ENCODE measurements at places on chromosomes 13 and 19. TPM values are rescaled to one million over a fixed set of nuclear protein-coding genes. Genes with fewer than 3 reads are reported as not detected.

- peak; percentile 86 for DNase-seq
These were observed 325.1 kb downstream of the SLC7A1 start for GRCh38 chr13:29270271-29270985.

GRCh38 chr13:49108196-49108595 lies 111.9 kb upstream of the MLNR start:
- no peak for DNase-seq

DNA sequence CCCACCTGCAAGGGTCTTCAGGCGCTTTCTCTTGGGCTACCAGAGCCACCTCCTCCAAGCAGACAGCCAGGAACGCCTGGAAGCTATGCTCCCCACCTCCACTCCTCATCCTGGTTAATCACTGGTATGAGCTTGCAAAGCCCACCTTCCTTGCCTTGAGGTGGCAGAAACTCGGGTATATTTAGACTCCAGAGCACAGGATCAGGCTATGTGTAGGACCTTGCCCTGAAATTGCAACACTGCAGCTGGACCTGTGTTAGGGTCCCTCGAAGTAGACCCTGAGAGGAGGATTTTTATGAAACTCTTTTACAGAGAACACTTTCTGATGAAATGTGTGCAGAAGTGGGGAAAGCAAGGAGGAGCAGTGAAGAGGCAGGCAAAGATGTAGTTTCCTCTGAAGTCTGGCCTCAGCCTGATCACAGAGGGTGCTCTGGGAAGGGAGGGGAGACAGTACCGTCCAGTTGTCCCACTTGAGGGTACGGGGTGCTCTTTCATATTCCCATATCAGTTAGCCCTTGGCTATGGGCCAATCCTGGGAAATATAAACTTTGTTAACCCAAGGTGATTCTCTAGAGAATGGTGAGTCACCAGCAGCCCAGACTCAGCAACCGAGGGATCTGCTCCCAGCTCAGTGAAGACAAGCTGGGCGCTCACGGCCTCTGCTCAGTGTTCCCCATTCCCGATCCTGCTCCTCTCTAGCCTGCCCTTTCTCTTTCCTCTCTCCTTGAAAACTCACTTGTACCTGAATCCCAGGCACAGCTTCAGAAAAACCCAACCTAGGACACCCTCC lies 157.9 kb downstream of the UQCRFS1 start:
- no peak for DNase-seq

PRTN3 gene
- total RNA-seq: not detected

GRCh38 chr13:113637262-113638160 lies 20.5 kb downstream of the ATP4B start:
- DNase-seq: no peak

DNA sequence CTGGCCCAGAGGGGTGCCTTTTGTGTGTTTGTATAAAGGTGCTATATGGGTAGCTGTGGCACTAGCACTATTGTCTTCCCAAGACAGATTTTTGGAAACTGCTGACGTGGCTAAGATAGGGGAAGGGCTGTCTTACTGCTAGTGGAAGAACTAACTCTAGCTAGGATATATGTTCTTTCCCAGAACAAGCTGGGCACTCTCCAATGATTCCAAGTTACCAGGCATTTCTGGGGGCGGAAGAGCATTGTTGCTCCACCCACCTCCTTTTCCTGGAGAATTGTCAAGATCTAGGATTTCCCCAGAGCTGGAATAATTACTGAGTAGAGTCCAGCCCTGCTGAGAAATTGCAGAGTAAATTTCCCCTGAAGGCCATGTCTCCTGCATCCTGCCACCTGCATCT lies 408.3 kb downstream of the KLF5 start:
- DNase-seq: peak; percentile 3

DNA sequence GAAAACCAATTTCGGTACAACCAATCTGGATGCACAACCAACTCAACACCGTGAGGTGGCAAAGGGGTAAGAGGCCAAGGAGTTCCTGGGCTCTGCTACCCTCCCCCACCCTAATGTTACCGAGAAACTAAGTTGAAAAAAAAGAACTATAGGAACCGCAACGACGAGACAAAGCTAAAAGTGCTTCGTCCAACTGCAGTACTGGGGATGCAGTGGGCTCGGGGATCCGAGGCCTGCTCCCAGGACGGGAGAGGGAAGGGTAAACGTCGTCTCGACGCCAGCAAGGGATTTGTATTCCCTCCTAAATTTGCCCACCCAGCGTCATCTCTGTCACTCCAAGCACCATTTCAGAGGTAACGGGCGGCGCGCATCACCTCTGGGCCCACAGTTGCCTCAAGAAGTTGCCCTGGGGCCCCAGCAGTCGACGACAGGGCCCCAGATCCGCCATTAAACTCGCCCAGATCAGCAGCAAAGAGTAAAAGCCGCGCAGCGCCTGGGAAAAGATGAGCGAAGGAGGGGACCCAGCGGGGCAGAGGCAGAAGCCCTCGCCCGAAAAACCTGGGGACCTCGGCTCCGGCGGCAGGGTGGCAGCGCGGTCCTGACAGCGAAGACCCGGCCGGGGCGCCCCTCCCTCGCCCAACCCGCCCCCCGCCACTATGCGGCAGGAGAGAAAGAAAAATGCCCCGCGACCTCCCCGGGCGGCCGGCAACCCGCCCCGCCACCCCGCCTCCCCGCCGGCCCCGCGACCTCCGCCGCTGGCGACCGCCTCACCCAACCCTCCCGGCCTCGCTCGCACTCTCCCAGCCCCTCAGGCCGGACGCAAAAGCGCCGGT lies 752 bp downstream of the ZMYM5 start:
- peak; percentile 50 for DNase-seq

GRCh38 chr19:39448271-39448670 lies 2.9 kb downstream of the SUPT5H start:
- DNase-seq: no peak

TMIGD2 gene
- total RNA-seq: not detected

MIA gene
- total RNA-seq: 14.9 TPM

GRCh38 chr13:81326913-81327312 lies 986.0 kb upstream of the SPRY2 start:
- DNase-seq: no peak

- DNase-seq: no peak
These were observed 51.9 kb downstream of the GARRE1 start for GRCh38 chr19:34306213-34306661.

NMRK2 gene
- not detected for total RNA-seq

GRCh38 chr19:54380897-54381296 lies 16.2 kb upstream of the LAIR1 start:
- no peak for DNase-seq

LENG9 gene
- total RNA-seq: 18.1 TPM

GRCh38 chr13:26899202-26899601 lies 138.6 kb upstream of the GPR12 start:
- no peak for DNase-seq

GPALPP1 gene
- total RNA-seq: 38.8 TPM

GRCh38 chr19:57712222-57712621 lies 3.2 kb upstream of the ZNF154 start:
- DNase-seq: no peak

DNA sequence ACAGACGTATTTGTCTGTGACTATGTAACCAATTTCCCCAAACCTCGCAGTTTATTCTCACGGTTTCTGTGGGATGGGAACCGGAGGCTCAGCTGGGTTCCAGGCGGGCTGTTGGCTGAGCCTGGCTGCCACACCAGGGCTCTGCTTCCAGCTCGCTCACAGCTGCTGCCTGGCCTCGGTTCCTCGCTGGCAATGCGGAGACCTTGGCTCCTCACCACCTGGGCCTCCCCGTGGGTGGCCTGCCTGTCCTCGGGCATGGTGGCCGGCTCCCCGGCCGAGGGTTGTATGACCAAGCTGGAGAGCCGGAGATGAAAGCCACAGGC lies 218.9 kb upstream of the MAB21L1 start:
- no peak for DNase-seq

DNA sequence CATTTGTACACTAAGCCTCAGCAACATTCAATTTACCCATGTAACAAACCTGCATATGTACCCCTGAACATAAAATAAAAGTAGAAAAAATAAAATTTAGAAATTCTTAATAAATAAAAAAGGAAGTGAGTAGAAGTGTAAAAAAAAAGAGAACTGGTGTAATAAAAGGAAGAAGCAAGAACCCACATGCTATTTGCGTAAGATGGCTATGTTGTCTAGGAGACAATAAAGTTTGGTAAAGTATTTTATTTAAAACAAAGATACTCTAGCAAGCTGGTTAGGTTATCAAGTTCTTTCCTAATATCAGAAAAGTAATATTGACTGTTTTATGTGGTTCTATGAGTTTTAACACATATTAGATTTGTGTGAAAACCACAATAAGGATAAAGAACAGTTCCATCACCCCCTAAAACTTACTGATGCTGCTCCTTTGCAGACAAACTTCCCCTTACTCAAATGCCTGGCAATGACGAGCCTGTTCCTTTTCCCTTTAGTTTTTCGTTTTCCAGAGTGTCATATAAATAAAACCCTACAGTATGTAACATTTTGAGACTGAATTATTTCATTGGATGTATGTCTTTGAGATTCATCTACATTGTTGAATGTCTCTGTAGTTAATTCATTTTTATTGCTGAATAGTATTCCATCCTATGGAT lies 98.9 kb downstream of the TNFSF13B start:
- DNase-seq: no peak

GRCh38 chr13:58728126-58728525 lies 1096.6 kb downstream of the PCDH17 start:
- no peak for DNase-seq

DNA sequence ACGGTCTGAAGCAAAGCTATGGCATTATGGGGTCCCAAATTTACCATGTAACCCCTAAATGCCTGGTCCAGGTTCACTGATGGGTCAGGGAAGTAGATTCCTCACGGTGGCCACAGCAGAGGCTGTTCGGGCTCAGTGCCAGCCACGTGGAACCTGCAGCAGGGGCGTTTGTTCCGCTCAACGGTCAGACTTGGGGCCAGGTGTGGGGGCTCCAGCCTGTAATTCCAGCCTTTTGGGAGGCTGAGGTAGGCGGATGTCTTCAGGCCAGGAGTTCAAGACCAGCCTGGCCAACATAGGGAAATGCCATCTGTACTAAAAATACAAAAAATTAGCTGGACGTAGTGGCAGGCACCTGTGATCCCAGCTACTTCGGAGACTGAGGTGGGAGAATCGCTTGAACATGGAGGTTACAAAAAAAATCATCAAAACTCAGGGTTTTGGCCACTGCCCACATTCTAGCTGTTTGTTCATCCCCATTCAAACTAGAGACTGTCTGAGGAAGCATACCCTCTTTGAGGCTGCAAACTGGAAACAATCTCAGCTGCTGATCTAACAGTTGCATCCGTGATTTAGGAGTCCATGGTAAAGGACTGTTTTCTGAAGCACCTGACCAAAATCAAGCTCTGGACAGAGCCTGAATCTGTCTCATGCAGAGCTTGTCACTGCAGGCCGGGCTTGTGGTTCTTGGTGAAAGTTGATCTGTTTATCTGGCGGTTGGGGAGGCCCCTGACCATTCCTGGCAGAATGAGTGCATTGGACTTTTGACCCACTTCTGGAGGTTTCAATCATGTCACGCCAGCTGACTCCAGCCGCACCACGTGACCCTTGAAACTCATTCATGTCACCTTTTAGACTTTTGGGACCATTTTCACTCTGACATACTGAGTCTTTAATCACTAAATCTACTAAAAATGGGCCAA lies 30.2 kb upstream of the ZNF331 start:
- no peak for DNase-seq

DNA sequence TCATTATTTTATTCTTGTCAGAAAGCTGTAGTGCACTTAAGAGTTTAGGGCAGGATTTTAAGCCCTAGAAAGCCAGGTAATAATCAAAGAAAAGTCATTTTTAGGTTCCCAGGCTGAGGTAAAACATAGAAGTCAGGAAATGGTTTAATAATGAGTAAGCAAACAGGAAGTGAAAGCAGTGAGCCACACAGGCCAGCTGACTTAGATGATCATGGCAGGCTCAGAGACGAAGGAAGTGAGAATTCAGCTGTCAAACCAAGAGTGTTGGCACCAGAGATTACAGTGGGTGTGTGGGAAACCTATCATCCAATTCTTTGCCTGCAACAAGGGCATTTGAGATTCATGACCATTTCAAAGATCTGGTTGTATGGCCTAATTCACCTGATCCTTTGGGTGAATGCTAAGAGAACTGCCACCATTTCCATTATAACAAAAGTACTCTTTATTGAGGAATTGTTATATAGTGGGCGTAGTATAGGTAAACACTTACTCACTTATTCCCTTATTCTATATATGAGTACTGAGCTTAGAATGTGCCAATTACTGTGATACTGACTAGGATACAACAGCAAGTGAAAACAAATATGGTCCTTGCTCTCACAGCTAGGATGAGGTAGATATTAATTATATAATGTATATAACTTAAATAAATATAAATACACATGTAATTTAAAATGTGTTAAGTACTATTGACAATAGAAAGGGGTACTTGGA lies 103.7 kb upstream of the EDNRB start:
- DNase-seq: peak; percentile 22

EDDM13 gene
- not detected for total RNA-seq

U2AF1L4 gene
- not detected for total RNA-seq

ZNF763 gene
- total RNA-seq: 11.6 TPM

OR7D2 gene
- 0.48 TPM for total RNA-seq

- DNase-seq: no peak
These were observed 108.6 kb downstream of the HSPH1 start for GRCh38 chr13:31053091-31053490.

DNA sequence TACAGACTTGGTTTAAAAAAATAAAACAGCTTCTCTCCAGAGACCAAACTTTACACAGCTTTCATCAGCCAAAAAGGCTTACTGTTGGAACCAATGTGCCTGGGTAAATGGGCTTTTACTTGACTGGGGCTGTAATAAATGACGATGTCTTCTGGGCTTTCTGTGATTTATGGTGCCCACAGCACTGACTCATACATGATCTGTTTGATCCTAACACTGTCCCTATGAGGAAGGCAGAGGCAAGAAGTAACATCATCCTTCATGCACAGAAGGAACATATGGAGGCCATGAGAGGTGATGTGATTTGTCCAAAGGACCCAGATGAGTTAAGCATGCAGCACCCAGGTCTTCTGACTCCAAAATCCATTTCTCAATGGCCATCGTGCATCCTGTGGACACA lies 77.4 kb downstream of the DOCK9 start:
- DNase-seq: no peak

GRCh38 chr13:28012896-28013295 lies 24.4 kb upstream of the URAD start:
- no peak for DNase-seq

DNA sequence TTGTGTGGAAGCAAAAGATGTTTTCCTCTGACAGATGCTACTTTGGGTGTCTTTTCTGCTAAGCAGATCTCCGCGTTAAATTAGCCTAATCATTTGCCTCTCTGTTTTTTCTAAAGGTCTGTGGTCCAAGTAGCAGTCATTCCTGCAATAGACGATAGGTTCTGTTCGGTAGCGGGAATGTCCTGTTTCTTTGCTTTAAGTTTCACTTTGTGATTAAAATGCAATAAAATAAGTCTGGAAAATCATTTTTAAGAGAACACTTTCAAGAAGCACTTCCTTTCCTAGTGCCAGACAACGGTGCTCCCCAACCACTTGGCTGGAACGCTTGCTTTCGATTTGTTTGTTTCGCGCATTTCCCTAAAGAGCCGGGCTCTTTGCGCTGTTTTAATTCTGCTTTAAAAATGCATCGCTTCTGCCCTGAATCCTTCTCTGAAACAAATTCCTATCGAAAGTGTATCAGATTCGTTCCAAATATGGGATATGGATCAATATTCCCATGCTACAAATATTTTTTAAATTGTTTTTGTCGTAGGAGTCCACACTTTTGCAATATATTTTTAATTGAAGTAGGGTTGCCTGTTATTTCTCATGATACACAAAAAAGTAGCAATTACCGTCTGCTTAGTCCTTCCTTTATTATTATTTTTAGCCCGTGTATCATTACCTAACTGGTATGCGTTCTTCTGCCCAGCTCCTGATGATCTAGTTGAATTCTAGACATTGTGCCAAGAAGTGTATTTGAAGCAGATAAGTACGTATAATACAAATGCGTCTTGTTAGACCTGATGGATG lies 14.2 kb downstream of the ZIC2 start:
- no peak for DNase-seq

- no peak for DNase-seq
These were observed 631.3 kb downstream of the DIAPH3 start for GRCh38 chr13:59532405-59532804.
